SK-MEL-5 (cell line): ENCODE measurements at places on chromosomes 3 and 15. TPM values are rescaled to one million over a fixed set of nuclear protein-coding genes. Genes with fewer than 3 reads are reported as not detected.

DNA sequence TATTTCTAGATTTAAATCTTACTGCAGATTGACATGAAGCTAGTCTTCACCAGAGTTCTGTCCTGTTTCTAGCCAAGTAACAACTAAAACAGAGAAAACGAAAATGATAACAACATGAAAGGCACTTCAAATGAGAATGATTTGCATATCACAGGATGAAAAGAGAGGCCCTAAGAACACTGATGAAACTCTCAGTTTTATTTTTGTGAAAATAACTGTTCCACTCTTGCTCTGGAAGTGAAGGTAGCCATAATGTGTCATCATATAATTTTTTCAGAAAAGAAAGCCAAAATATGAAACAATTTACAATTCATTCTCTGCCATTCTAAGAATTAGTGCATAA is 274.4 kb downstream of the ADAMTSL3 start:
- no peak for DNase-seq

The PRR23B gene
- 0.05 TPM in 1 of 2 replicates, not detected in the other for total RNA-seq

DNA sequence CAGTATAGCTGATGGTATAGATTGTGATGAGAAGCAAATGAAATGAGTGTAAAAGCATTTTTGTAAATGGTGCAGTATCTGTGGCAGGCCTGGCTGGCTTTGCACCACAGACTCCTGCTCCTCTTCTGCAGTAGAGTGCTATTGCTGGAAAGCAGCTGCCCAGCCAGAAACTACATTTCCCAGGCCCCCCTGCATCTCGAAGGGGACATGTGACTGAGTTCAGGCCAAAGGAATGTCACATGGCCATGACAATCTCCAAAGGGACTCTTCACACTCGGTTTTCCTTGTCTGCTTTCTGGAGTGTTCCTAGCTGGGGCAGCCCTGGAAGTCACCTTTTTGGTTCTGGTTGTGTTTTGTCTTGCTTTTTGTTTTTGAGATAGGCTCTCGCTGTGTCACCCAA is 277.1 kb downstream of the SUCLG2 start:
- peak; percentile 49 for DNase-seq

The SOX2 gene
- total RNA-seq, result 0.45 and 1.2 TPM in 2 replicates

The XPC gene
- total RNA-seq, result 25.3 and 25.9 TPM in 2 replicates

- no peak for DNase-seq
Observed at GRCh38 chr15:89731275-89731674, 19.8 kb downstream of the MESP1 start.

- DNase-seq, result peak; percentile 82
Observed at GRCh38 chr3:151168269-151169094, 34.5 kb downstream of the GPR171 start.

GRCh38 chr3:196344663-196345062 is 6.5 kb upstream of the TM4SF19 start:
- no peak for DNase-seq

DNA sequence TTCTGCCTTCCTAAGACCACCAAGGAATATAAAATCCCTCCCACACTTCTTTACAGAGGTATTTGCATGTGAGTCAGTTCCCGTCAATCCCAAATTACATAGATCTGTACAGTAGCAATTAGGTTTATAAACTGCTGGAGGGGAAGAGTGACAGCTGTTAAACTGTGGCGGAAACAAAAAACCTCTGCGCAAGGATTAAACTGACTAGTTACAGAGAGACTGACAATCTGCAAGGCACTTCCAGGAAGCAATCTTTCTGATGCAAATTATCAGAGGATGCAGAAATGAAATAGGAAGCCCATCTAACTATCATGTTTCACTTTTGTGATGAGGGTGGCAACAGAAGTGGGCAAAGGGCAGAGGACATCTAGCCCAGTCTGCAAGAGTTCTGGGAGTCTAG is 150.4 kb downstream of the RTP4 start:
- DNase-seq, result no peak

- DNase-seq, result no peak
Observed at GRCh38 chr3:74000725-74001124, 376.0 kb upstream of the PDZRN3 start.

The NRG4 gene
- total RNA-seq, result 2.8 and 6.3 TPM in 2 replicates

DNA sequence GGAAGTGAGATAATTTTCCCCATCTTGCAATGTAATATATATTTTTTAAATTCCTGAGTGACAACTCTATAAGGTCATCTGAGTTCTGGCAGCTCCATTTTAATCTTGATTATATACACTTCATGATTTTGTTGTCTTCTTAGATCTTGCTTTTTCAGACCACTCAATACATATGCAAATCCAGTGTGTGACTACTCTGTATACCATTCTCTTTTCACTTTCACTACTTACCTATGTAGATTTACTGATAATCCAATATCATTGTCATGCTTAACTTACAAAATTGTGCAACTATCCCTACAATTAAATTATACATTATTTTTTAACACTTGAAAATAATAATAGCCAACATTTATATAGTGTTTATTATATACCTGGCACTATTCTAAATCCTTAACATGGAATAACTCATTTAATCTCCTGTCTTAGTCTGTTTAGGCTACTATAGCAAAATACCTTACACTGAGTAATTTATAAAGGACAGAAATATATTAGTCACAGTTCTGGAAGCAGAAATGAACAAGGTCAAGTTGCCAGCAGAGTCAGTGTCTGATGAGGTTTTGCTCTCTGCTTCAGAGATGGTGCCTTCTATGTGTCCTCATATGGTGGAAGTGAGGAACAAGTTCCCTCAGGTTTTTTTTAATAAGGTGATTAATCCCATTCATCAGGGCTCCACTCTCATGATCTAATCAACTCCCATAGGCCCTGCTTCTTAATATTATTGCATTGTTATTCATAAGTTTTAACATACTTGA is 338.5 kb downstream of the TUSC7 start:
- no peak for DNase-seq

The SECISBP2L gene
- total RNA-seq, result 36.4 and 38.1 TPM in 2 replicates

The ATP11B gene
- 48.4 and 49.6 TPM in 2 replicates for total RNA-seq

GRCh38 chr3:50675179-50676030 is 678 bp downstream of the DOCK3 start:
- DNase-seq, result peak; percentile 43

The SHC4 gene
- total RNA-seq, result 20.9 and 21.3 TPM in 2 replicates

The DZIP1L gene
- total RNA-seq, result 24.3 and 27.4 TPM in 2 replicates
